ENCODE measurements at places on chromosomes 6 and 20.

- DNase-seq = no peak
Measured at GRCh38 chr6:109834595-109835437, 143.3 kb upstream of the GPR6 start.

DNA sequence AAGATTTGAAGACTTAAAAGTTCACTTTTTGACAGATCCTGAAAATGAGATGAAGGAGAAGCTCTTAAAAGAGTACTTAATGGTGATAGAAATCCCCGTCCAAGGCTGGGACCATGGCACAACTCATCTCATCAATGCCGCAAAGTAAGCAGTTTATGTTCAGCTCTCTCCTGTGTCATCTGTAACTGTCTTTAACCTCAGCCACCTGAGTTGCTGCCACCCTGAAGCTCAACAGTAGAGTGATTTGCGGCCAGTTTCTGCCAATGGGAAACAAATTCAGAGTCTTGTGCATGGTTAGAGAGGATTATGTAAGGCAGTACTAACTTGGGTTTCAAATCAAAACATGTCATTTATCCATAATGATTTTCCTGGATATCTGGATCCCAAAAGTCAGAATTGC is 10.1 kb downstream of the TNFAIP3 start:
- DNase-seq = no peak

GRCh38 chr20:46040902-46041535 is 12.0 kb downstream of the SLC12A5 start:
- no peak for DNase-seq

GRCh38 chr6:139373928-139374356 is 506 bp downstream of the CITED2 start:
- DNase-seq = no peak

GRCh38 chr6:168585441-168585840 is 144.5 kb downstream of the SMOC2 start:
- no peak for DNase-seq

GRCh38 chr20:57756213-57756612 is 46.4 kb upstream of the PMEPA1 start:
- DNase-seq = no peak

- no peak for DNase-seq
Measured at GRCh38 chr6:130862370-130862769, 35.2 kb downstream of the SMLR1 start.

DNA sequence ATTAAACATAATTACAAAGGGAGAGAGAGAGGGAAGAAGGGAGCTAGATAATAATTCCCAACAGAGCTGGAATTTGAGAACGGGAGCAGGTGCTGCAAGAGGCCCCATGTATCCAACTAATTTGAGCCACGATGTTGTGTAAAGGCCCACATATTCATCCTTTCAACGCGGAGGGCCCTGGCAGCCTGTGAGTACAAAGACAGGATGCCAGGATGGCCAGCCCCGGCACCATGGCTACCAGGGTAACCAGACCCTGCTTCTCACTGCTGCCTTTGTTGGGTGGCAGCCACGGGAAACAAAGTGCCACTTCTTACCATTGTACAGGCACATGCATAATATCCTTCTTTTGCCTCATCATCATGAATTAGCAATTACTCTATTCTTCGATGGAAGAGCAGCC is 492.0 kb upstream of the NRSN1 start:
- DNase-seq = no peak

- DNase-seq = no peak
Measured at GRCh38 chr6:47520282-47520681, 42.7 kb downstream of the CD2AP start.

DNA sequence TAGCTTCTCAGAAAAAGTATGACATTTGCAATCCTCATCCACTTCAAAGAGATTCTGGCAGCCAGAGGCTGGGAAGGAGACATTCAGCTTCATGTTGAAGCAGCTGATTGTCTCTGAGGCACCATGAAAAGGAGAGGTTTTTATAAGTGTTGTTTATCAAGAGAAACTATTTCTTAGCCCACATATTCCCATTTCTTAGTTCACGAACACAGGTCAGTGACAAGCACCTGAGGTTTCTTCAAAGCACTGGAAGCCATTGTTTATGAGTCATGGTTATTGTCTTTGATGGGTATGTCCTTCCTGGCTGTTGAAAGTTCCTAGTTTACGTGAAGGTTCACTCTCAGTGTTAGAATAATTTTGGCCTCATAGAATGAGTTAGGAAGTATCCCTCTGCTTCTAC is 3.0 kb upstream of the DDX43 start:
- no peak for DNase-seq

DNA sequence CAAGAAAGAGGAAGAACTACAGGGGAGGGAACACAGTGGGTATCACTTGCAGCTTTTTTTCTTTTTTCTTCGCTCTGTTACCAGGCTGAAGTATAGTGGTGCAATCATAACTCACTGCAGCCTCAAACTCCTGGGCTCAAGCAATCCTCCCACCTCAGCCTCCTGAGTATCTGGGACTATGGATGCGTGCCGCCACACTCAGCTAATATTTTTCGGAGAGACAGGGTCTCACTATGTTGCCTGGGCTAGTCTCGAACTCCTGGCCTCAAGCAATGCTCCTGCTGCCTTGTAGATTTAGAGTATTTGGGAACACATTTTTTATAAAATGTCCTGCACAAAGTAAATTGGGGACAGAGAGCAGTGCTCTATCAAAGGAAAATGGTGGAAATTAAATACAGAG is 28.3 kb downstream of the PARD6B start:
- no peak for DNase-seq

GRCh38 chr20:14478126-14478525 is 140.7 kb upstream of the FLRT3 start:
- DNase-seq = no peak

DNA sequence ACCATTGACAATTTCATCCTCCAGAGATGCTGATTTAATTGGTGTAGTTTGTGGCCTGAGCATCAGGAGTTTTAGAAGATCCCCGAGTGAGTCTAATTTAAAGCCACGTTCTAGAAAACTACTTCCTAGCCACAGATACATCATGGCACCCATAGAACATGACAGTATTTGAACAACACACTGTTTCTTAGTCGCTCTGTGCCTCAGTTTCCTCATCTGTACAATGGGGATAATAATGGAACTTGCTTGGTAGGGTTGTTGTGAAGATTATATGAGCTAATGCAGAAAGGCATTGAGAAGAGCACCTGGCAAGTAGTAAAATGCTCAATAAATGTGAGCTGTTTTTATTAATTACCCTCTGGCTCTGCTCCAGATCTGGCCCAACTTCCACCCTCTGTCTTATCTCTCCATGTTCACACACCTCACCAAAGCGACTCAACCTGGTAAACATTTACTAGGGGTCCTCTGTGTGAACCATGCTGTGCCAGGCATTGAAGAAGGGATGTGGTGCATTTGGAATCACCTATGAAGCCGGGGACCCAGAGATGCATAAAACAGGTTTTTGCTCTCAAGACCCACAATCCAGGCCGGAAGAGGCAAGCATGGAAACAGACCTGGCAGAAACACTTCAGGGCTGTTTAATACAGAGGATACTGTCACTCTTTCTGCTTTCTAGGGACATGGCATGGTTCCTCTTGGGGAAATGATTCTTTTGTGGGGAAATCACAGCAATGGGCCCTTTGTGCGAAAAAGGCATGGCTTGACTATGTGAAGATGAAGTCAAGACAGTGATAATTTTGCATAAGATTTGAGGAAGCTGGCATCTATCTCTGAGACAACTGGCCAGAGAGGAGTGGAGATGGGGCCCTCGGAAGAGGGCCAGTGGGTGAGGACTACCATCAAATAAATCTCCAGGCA is 16.2 kb upstream of the MRPS18A start:
- no peak for DNase-seq
